ENCODE measurements at places on chromosomes 1 and 21.

GRCh38 chr1:241115784-241116183 lies 241.2 kb downstream of the RGS7 start:
- DNase-seq, result no peak

DNA sequence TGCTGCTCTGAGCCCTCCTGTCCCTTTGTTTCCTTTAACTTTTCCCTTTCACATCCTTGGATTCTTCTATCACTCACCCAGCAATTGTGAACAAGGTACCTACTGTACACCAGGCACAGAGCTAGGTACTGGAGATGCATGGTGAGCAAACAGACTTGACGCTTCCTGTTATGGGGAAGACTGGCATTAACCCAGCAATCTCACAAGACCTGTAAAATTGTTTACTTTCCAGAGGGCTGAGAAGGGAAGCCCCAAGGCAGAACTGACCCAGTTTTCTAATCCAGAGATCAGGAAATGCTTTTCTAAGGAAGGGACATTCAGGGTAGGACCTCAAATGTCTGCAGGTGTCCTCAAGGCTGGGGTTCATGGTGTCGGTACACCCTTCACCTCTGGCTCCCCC lies 171.6 kb upstream of the KAZN start:
- no peak for DNase-seq

DNA sequence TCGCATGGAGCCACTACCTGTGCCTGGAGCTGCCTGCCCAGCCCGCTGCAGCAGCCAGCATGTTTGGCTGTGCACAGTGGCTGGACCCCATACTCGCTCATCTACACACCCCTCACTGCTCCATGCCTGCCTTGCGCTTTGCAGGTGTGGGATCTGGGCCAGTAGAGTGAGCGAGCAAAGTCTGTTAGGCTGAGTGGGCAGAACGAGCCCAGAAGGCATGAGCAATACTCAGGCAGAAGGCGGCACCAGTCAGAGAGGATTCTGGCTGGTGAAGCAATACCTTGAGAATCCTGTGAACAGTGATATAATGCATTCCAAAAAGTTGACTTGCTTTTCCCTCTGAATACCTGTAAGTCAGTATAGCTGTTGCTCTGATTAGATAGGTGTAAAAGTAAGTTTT lies 816.4 kb downstream of the KCNT2 start:
- no peak for DNase-seq

DNA sequence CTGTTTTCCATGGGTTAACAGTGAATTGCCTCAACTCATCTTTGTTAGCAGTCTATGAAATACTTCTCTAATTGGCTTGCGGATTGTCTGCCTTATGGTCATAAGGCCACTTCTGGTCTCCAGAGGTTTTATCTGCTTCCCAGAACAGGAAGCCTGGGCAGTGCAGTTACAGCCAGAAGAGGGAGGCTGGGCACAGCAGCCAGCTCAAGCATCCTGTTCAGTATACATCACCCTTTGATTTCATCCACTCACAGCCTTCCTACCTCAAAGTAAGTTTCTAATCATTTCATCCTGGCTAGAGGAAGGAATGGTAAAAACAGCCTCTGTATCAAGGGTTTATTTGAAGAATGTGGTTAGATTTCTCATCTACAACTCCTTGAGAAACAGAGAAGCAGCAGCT lies 311.5 kb upstream of the DEPDC1 start:
- no peak for DNase-seq

GRCh38 chr1:168135116-168135920 lies 1.4 kb downstream of the GPR161 start:
- no peak for DNase-seq

- DNase-seq, result peak; percentile 58
Observed at GRCh38 chr1:214808845-214809460, 206.0 kb downstream of the CENPF start.

DNA sequence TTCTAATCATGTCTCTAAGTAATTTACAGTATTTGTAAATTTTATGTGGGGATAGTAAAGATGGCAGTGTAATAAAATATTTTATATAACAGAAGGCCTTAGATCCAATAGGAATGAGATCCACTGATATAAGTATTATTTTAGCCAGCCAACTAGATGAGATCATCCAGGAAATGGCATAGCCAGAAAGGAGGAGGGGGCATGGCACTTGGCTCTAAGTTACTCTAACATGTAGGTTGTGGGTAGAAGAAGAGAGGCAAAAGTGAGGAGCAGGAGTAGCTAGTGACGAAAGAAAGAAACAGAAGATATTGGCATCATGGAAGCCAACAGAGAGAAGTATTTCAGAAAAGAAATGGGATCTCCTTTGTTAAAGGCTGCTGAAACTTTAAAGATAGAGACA lies 426.1 kb downstream of the PTPRC start:
- DNase-seq, result no peak
